ENCODE measurements at places on chromosomes 2 and 18.

GRCh38 chr2:8193686-8194615 lies 487.9 kb upstream of the ID2 start:
- peak; percentile 4 for DNase-seq

- no peak for DNase-seq
Measured at GRCh38 chr2:219079417-219079816, 18.7 kb upstream of the IHH start.

DNA sequence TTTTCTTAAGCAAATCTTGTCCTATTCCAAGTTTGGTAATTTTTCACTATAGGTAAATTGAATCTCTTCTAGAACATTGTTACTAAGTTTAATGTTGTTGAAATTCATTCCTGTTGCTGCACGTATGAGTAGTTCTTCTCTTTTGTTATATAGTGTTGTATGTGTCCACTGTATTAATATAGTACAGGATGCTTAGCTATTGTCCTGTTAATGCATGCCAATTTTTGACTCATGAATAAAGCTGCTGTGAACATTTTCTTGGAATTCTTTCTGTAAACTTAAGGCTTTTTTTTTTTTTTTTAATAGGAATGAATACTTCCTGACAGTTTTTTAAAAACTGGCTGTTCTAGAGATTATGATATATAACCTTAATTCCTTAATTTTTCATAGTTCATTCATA lies 326.9 kb downstream of the SLC4A3 start:
- no peak for DNase-seq

- DNase-seq: no peak
Measured at GRCh38 chr2:104472076-104472475, 381.8 kb upstream of the POU3F3 start.

DNA sequence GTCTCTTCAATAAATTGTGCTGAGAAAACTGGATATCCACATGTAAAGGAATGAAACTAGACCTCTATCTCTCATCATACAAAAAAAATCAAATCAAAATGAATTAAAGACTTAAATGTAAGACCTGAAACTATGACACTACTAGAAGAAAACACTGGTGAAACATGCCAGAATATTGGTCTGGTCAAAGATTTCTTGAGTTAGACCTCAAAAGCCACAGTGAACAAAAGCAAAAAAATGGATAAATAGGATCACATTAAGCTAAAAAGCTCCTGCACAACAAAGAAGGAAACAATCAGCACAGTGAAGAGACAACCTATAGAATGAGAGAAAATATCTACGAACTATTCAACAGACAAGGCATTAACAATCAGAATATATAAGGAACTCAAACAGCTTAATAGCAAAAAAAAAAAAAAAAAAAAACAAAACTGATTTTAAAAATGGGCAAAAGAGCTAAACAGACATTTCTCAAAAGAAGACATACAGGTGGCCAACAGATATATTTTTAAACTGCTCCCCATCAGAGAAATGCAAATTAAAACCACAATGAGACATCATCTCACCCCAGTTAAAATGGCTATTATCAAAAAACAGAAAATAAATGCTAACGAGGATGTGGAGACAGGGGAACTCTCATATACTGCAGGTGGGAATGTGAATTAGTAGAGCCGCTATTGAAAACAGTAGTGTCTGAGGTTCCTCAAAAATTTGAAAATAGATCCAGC lies 66.3 kb downstream of the NCKAP1 start:
- DNase-seq: no peak

GRCh38 chr2:97953853-97954252 lies 41.9 kb downstream of the TMEM131 start:
- no peak for DNase-seq

DNA sequence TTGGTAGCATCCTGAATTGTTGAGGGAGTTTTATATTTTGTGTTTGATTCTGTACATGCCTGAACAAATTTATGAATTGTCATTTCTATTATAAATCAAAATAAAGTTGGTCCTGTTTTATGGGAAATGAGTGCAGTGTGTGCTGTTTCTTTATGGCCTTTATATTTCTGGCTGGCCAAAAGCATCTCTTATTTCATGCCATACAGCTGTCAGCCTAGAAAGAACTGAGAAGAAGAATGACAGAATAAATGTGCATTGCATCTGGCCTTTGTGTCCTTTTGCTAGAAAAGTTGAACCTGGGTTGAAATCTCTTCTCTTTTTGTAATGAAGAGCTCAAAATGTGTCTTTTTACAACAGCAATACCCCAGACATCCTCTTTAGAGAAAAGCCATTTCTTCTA lies 474.7 kb upstream of the LRATD1 start:
- DNase-seq: no peak

GRCh38 chr2:131419441-131419840 lies 55.5 kb upstream of the RAB6D start:
- DNase-seq: no peak

DNA sequence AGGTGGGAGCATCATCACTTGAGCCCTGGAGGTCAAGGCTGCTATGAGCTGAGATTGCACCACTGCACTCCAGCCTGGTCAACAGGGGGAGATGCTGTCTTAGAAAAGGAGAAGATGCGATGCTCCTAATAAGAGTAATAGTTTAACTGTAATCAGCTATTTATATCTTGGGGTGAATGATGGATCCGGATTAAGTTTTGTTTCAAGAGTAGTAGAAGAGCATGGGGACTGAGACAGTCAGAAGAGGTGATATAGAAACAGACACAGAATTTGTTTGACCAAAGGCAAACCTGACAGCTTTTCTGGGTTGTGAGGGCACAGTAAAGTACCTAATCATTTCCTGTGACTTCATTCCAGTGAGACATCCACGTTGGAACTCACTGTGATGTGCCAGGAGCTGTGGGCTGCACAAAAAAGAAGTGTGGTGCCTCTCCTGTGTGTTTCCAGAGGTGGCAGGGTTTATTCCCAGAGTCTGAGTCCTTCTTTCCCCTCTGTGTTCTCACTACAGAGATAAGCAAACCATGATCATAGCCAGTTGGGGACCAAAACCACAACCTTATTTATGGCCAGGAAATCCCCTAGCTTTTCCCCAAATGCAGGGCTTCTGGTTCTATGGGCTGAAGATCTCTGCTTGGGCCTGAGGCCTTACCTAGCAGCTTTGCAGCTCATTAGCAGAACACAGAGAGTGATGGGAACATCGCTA lies 113.7 kb downstream of the XRCC5 start:
- DNase-seq: no peak

All from putamen (tissue), 1 donor.